ENCODE measurements at places on chromosomes 2 and 18. TPM values are rescaled to one million over a fixed set of nuclear protein-coding genes. Genes with fewer than 3 reads are reported as not detected.

The MAPK4 gene
- 34.1 TPM for total RNA-seq

The SERPINB7 gene
- total RNA-seq, result not detected

The SERPINB13 gene
- not detected for total RNA-seq

The UBXN4 gene
- total RNA-seq, result 54.9 TPM

The PAIP2B gene
- 64.9 TPM for total RNA-seq

GRCh38 chr2:29192526-29192925, 77.3 kb downstream of the CLIP4 start:
- no peak for DNase-seq

DNA sequence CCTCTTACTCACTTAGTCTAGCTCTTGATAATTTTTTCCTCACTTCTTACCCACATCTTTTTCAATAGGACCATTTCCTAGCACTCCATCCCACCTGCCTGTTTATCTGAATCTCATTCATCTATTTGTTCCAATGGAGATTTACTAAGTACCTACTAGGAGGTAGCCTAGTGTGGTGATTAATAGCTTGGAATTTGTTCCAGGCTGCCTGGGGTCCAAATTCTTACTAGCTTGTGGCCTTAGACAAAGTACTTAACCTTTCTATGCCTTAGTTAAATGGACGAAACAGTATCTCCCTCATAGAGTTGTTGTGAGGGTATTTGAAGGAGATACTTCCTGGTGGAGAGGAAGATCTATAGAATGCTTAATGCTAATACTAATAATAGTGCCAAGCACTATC, 42.9 kb upstream of the SERTAD2 start:
- no peak for DNase-seq

DNA sequence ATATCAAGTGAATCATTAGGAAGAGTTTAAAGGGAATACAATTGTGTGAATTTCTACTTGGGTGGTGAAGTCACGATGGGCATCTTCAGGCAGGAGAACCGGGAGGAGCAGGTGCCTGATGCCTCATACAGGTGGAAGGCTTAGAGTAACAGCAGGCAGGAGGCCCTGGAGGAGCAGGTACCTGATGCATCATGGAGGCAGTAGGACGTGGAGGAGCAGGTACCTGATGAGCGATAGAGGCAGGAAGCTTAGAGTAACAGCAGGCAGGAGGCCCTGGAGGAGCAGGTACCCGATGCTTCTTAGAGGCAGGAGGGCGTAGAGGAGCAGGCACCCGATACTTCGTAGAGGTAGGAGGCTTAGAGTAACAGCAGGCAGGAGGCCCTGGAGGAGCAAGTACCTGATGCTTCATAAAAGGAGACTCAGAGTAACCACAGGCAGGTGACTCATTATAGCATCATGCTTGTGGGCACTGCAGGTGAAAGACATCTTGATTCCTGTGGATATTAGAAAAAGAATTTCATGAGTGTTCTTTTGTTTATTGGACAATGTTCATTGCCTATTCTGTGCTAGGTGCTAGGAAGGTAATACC, 133.9 kb downstream of the ATP9B start:
- DNase-seq, result no peak

GRCh38 chr18:27314996-27315395, 129.9 kb upstream of the CHST9 start:
- DNase-seq, result no peak

- DNase-seq, result no peak
Observed at GRCh38 chr18:46356278-46357033, 252.3 kb downstream of the HAUS1 start.

- no peak for DNase-seq
Observed at GRCh38 chr2:64928813-64929212, 60.4 kb upstream of the SLC1A4 start.

- no peak for DNase-seq
Observed at GRCh38 chr2:3265981-3266924, 111.4 kb downstream of the EIPR1 start.

GRCh38 chr2:175914846-175915245, 87.2 kb downstream of the LNPK start:
- DNase-seq, result no peak

DNA sequence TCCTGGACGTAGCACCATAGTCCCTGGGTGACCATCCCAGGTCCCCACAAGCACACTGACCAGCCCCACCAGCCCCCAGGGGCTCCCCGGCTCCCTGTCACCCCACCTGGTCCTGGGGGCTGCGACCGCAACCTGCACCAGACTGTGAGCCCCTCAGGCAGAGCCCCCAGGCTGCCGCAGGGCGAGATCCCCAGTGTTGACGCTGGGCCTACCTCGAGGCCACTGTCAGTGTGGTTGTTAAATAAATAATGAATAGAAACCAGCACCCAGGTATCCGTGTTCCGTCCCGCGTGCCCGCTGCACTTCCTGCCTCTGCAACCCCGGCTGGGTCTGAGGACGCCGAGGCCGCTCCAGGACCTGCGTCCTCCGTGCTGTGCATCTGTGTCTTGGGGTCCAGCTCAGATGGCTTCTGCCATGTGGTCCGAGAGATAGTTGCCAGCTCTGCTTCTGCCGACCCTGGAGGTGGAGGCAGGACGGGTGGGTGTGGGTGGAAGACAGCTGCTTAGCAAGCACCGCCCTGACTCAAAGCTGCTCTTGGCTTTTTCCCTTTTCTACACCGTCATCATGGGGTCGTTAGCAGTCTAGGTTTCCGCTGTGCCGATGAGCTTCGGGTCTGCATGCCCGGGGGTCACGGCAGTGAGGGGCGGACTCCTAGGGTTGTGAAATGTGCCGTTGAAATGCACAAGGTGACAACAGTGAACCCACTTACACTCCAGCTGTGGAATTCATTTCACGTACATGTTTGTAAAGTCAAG, 74.2 kb downstream of the NFATC1 start:
- DNase-seq, result no peak

GRCh38 chr2:241836292-241836691, 22.4 kb downstream of the PDCD1 start:
- no peak for DNase-seq

DNA sequence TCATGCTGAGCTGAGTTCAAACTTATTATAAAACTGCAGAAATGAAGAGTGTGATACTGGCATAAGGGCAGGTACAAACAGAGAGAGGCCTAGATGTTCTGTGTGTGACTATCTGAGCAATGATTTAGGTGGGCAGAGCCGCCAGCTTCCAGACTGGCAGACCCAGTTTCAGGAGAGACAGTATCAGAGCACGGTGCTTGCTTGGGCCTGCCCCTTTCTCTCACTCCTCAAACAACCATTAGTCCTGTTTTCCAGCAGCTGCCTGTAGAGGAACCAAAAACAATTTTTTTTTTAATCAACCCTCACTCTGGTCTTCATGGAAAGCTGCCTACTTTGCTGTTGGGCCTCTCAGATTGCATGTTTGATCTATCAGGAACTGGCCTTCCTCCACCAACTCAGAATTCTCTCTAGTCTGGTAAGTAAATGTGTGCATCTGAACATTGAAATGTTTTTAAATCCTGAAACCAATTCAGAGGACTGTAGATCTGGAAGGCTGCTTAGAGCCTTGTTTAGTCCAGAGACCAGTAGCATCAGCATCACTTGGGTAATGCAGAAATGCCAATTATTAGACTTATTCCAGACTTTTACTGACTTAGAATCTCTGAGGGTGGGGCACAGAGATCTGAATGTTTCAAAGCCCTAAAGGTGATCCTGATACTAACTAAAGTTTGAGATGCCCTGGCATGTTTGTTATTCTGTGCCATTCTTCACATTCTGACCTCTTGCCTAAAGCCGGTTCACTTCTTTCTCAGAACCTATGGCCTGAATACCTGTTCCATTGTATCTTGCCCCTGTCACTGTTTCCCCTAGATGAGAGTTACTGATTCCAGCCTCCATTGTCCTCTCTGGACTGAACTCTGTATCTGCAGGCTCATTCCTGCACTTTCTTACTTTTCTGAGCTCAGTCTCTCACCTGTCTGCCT, 24.8 kb upstream of the CRIM1 start:
- DNase-seq, result no peak

GRCh38 chr2:118457951-118458350, 369.7 kb downstream of the INSIG2 start:
- no peak for DNase-seq

DNA sequence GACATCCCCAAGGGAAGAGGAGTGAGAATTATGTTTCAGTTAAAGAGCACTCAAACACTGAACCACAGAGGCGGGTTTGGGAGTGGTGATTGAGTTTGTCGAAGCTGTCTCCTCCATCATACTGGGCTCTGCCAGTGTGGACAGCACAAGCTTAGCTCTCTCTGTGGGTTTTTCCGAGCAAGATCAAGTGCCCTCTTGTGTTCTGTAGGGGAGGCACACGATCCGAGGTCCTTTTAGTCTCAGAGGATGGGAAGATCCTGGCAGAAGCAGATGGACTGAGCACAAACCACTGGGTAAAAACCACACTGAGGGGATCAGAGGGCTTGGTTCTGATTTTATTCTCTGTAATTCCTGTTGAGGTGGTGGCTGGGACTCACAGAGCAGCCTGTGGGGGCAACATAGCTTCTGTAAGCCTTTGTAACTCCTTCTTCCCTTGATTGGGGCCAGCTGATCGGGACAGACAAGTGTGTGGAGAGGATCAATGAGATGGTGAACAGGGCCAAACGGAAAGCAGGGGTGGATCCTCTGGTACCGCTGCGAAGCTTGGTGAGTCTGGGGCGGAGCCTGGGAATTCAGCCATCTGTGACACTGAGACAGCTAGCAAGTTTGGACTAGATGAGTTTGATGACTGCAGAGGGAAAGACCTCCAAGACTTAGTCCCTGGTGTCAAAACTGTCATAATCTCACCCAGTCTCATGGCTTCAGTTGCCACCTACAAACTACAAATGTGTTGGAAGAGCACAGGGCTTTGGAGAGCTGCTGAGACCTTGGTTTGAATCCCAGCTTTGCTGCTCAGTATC, 2.0 kb downstream of the NAGK start:
- no peak for DNase-seq

DNA sequence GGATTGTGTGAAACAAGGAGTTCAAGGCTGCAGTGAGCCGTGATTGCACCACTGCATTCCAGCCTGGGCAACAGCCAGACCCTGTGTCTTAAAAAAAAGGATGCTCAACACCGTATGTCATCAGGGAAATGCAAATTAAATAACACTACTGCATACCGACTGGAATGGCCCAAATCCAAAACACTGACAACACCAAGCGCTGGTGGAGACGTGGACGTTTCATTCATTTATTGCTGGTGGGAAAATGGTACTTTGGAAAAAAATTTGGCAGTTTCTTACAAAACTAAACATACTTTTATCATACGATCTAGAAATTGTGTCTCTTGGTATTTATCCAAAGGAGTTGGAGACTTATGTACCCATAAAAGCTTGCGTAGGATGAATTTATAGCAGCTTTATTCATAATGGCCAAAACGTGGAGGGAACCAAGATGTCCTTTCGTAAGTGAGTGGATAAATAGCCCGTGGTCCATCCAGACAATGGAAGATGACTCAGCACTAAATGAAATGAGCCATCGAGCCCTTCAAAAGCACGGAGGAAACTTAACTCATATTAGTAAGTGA, 24.2 kb downstream of the NEU4 start:
- DNase-seq, result no peak

GRCh38 chr2:53460347-53460746, 307.3 kb upstream of the CHAC2 start:
- no peak for DNase-seq

DNA sequence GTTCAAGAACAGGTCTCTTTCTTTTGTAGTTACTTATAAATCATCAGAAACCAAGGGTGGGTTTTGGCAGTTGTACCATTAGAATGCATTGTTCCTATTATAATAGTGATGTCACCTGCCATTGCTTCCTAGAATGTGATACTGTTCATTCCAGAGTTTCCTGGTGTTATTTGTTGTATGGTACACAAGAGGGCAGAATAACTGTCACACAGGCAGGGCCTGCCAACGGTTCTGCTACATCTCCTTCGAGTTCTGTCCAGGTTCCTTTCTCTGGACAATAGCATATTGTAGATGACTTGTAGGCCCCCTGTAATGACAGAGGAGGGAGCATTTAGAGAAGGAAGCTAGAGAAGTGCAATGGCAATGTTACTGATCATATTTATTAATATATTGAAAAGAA, 98.3 kb downstream of the KLHL14 start:
- DNase-seq, result no peak

GRCh38 chr2:27051902-27052645, 606 bp downstream of the AGBL5 start:
- no peak for DNase-seq

GRCh38 chr18:29104671-29105070, 927.7 kb upstream of the CDH2 start:
- DNase-seq, result no peak

DNA sequence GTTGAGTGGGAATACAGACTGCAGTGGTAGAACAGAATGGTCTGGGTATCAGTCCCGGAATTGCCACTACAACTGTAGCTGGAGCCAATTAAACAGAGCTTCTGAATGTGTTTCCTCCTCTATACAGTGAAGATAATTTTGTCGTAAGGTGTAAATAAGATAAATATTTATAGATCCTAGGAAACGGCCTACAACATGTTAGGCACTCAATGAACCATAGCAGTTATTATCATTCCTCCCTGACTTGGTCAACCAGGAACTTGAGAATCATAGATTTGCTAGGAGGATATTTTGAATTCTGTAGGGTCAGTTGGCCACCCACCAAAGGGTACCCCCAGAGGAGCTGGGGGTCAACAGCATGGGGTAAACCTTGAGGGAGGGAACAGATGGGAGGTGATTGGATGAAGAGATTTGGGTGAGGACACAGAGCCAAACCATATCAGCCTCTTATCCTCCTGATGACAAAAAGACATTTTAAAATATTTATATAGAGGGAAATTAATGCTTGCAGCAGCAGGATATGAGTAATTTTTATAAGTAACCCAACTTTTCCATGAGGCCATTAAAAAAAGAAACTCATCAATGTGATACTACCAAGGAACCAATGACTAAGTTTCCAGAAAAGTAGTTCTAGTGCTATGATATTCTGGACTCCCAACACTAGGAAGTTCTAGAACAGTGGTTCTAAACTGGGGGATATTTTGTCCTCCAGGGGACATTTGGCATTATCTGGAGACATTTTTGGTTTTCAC, 4.0 kb downstream of the DHRS9 start:
- no peak for DNase-seq

DNA sequence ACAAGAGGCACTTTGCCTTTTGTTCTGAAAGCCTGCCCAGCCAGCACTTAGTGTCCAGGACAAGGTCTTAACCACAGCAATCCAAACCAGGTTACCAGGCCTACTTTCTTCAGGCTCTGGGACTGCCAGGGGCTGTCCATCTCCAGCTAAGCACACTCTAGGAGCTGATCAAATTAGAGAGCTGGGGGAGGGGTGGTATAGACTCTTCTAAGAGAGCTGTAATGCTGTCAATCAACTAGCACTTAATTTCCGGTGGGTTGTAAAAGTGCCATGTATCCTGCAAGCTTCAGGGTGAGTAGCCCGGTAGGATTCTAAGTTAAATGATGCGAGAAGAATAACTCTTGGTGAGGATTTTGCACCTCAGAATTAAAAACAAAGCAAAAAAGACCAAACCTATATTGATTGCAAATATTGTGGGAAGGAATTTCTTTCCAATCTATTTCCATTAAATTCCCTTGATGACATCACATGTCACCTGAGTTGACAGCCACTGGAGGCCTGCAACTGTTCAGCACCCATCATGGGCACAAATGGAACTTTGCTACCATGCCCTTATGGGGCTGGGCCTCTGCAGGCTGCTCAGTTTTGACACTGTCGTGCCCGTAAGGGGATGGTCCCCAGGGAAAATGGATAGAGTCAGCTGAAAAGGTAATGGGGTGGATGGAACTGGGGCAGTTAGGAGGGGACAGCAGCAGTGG, 8.7 kb upstream of the COX7A2L start:
- DNase-seq, result no peak
